ENCODE measurements at places on chromosomes 4 and X.

DNA sequence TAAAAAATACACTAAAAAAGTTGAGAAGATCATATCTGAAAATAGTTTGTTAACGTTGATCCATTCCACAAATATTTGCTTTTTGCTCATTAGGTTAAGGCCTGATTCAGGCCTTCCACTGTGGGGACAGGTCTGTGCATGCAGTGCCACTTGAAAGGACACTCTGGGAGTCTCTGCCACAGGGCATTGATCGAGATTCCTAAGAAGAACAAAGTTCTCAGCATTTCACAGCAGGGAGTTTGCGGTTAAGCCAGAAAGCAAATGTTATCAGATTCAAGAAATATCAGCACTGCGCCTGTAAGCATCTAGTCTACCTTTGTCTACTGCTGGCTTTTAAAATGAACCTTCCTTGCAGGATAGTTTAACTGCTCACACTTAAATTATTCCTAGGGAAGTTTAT is 62.2 kb upstream of the TNIP3 start:
- DNase-seq = no peak

DNA sequence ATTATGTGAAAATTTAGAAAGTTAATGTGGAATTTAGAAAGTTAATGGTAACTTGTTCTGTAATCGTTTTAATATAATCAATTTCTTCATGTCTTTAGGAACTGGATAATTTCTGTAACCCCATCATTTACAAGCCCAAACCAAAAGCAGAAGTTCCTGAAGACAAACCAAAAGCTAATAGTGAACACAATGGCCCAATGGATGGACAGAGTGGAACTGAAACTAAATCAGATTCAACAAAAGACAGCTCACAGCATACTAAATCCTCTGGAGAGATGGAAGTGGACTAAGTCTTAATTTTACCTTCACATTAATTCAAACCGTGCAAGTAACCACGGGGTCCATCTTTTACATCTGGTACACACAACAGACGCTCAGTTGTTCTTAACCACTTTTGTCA is 48.1 kb upstream of the PLK4 start:
- DNase-seq = no peak

DNA sequence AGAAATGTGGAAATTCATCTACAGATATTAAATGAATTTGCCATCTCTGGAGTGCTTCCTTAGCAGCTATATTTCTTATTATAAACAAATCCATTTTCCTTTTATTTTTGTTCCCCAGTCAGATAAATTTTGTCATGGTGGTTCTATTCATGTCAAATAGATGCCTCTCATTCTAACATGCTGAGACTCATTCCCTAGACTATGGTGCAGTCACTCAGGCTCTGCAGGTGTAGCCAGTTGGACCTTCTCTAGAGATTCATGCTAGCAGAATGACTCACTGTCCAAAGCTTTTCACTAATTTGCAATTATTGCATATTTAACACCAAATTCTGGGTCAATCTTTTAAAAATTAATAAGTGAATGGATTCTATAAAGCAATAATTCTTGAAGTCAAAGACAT is 1392.7 kb downstream of the PCDH7 start:
- DNase-seq = no peak

DNA sequence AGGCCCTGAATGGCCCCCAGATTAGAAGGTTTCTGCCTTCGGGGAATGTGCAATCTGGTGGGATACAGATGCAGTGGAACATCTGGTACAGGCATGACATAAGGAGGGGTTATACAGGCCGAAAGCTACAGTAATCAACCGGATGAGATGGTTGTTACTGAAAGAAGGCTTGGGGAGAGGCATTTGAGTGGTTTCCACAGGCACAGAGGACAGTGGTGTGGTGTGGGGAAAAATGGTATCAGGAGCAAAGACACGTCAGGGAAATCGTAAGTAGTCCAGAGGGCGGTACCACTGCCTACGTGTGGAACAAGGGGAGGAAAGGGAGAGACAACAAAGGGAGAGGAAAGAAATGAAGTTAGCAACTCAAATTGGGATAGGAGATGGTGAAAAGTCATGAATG is 3.0 kb downstream of the PDLIM3 start:
- no peak for DNase-seq

DNA sequence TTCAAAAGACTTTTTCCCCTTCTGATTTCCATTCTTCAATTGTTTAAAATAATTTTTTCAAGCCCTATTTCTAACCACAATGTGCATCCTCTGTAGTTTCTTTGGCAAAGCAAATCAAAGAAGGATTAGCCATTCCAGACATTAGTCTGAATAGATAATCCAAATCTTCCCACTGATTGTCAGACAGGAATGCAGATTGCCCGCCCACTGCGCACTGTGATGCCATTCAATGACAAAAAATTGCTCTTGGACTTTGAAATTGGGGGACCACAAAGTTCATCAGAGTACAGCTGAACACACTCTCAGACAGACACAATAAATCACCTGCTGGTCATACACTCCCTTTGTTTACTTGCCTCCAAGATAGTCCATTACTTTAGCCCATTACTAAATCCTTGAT is 216.5 kb upstream of the DKK2 start:
- DNase-seq = no peak

DNA sequence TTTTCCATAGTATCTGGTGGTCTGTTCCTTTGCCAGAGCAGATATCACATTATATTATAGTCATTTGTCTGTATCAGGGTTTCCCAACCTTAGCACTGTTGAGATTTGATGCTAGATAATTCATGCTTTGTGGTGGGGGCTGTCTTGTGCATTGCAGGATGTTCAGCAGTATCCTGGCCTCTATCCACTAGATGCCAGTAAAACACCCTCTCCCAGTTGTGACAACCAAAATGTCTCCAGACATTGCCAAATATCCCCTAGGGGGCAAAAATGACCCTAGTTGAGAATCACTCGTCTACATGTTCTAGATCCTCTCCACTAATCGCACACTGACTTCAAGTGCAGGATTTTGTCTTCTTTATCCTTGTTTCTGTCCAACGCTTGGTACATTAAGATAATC is 160.8 kb downstream of the FANCB start:
- DNase-seq = no peak

- DNase-seq = no peak
Measured at GRCh38 chr4:47118192-47118929, 87.0 kb downstream of the GABRB1 start.

DNA sequence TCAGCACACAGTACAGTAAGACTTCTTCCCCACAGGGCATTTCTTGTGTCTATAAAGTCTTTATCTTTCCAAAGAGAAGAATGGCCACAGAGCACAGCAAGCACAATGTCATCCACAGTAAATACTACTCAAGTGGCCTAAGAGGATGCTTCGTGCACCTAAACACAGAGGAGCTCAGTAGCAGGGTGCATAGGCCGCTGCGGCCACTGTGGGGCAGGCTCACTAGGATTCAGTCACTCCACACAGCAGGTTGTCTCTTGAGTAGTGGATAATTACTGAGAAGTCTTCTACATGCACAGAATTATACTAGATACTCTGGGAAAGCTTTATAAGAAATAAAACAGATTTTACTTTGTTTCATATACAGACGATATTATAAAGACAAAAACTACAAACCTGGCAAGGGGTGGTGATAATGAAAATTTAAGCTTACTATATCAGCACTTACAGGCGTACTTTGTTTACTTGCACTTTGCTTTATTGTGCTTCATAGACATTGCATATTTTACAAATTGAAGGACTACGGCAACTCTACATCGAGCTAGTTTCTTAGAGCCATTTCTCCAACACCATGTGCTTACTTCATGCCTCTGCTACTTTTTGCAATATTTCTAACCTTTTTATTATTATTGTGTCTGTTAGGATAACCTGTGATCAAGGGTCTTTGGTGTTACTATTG is 78.5 kb downstream of the PRDM5 start:
- peak; percentile 17 for DNase-seq

DNA sequence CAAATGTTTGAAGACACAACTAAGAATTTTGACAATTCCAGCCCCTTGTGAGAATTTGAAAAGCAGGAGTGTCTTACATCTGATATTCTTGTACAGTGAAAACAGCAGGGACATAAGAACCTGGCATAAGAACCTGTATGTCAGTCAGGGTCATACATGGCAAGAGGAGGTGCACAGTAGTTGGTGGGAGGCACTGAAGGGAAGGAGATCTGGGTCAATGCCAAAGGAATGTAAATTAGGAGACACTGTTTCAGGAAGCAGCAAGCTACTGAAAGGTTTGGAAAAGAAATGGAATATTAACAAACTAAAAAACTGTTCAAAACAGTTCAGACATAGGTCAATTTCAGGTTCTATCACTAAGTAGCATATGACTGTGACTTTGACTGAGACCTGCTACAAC is 25.0 kb upstream of the SPP1 start:
- no peak for DNase-seq

DNA sequence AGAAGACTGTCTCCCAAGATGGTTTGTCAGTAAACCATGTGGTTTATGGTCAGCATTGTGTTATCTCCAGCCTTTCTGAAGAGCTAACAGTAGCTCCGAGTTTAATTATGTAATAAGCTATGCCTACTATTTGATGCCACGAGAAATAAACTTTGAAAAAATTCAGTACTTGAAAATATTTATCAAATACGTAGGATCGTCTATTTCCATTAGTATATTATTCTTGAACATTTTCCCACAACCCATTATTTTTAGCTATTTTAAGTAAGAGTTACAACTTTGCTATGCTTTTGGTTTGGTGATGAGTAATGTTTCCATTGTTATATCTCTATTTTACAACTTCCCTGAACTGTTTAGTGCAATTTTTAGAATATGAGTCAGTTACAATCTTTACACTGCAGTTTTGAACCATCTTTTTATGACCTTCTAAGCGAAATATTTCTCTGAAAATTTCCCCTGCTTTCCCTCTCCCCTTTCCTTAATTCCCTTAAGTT is 44.5 kb upstream of the TRIM2 start:
- DNase-seq = no peak

GRCh38 chr4:47010912-47011446 is 17.6 kb upstream of the GABRA4 start:
- DNase-seq = no peak

- no peak for DNase-seq
Measured at GRCh38 chr4:5460106-5460801, 248.1 kb downstream of the EVC2 start.

- DNase-seq = no peak
Measured at GRCh38 chr4:143344774-143345173, 8.1 kb downstream of the GAB1 start.

- DNase-seq = no peak
Measured at GRCh38 chr4:152728343-152728742, 48.5 kb upstream of the TMEM154 start.

DNA sequence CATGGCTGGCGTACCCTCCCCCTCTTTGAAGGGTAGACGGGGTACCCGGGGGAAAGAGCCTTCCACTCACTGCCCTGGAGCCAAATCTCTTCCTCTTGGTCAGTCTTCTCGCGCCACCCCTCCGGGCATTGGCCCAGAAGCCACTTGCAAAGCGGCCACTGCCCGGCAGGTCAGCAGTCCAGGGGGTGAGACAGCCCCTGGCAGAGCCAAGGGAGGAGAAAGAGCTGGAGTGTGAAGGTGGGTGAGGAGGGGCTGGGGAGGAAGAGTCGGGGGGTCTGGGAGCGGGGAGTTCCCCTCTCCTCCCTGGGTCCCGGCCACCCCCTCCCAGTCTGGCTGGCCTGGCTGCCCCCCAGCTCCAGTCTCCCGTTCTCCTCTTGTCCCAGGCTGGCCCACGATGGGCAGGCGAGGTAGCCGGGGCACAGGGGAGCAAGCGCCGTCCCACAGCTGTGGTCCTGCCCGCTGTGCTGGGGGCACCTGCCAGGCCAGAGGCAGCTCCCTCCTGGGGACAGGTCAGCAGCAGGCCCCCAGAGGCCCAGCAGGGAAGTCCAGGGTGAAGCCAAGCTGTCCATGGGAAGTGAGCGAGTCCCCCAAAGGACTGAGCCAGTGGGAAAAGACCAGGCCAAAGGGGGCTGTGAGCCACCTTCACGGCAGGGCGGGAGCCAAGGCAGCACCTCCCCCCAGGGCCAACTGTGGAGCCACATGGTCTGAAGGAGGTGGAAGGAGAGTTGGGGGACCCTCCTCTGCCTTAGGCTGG is 21.6 kb upstream of the DUSP9 start:
- DNase-seq = no peak

- no peak for DNase-seq
Measured at GRCh38 chr4:11543706-11544105, 115.0 kb upstream of the HS3ST1 start.

DNA sequence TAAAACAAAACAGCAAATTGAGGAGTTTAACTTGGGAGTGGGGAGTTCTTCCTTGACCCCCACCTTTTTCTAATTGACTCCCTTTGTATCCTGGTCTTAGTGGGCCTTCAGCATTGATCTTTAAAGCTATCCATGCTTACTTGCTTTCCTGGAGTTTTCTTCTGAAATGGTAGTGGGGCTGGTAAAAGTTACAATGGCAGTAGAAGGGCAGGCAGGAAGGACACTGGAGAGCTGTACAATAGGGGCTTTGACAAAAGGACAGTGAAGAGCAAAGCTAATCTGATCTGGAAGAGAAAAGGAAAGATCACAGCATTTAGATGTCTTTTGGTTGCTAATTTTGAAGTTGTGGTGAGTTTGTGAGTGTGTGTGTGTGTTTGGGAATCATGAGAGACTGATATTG is 111.5 kb downstream of the MID1 start:
- DNase-seq = no peak

DNA sequence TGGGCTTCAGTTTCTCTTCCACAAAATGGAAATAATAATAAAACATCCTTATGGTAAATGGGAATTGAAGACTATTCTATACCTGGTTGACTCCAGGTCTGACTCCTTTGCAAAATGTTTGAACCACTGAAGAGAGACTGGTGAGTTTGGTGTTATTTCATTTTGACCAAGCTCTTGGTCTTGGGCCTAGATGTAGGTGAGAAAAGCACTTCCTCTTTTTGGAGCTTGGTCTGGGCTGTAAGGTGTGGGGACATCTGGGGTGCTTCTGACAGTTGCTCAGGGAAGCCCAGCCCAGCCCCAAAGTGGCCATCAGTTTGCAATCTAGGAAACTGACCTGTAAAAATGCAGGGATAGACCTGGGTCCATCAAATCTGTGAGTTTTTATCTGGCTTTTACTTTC is 26.8 kb upstream of the SOD3 start:
- no peak for DNase-seq

- no peak for DNase-seq
Measured at GRCh38 chr4:18100657-18101056, 79.1 kb upstream of the LCORL start.

DNA sequence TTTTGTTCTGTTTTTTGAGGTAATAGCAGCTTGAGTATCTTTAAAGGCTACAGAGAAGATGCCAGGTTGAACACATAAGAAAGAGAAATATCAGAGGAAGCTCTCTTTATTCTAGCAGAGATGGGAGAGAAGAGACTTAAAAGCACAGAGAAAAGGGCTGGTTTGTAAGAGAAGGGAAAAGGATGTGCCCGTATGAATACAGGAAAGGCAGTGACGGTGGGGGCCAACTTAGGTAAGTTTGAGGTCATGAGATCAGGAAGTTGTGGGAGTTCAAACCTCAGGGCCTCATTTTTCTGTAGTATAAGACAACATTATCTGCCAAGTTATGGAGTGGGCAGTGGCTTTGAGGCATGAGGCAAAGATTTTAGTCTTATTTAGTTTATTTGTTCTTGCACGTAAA is 121.3 kb upstream of the S100G start:
- no peak for DNase-seq

GRCh38 chr4:105657117-105657765 is 51.2 kb downstream of the INTS12 start:
- DNase-seq = no peak

Measured in NCI-H2107 (cell line).